ENCODE measurements at places on chromosomes 1 and 21. TPM values are rescaled to one million over a fixed set of nuclear protein-coding genes. Genes with fewer than 3 reads are reported as not detected.

Gene SLC44A5
- 19.1 TPM for total RNA-seq

Gene LCE1F
- total RNA-seq, result not detected

Gene AADACL4
- total RNA-seq, result not detected

Gene S100A12
- 3.5 TPM for total RNA-seq

Gene TMEM54
- 10.6 TPM for total RNA-seq

Gene ALG14
- total RNA-seq, result 4.1 TPM

Gene MPC2
- total RNA-seq, result 29.9 TPM

Gene CCDC185
- total RNA-seq, result not detected

Gene LCE6A
- total RNA-seq, result not detected
